NCI-H69 (cell line): ENCODE measurements at places on chromosomes 3 and 15.

- DNase-seq = peak; percentile 63
Measured at GRCh38 chr15:48891232-48891765, 13.4 kb downstream of the EID1 start.

GRCh38 chr3:25273582-25274171 lies 154.4 kb upstream of the RARB start:
- no peak for DNase-seq

DNA sequence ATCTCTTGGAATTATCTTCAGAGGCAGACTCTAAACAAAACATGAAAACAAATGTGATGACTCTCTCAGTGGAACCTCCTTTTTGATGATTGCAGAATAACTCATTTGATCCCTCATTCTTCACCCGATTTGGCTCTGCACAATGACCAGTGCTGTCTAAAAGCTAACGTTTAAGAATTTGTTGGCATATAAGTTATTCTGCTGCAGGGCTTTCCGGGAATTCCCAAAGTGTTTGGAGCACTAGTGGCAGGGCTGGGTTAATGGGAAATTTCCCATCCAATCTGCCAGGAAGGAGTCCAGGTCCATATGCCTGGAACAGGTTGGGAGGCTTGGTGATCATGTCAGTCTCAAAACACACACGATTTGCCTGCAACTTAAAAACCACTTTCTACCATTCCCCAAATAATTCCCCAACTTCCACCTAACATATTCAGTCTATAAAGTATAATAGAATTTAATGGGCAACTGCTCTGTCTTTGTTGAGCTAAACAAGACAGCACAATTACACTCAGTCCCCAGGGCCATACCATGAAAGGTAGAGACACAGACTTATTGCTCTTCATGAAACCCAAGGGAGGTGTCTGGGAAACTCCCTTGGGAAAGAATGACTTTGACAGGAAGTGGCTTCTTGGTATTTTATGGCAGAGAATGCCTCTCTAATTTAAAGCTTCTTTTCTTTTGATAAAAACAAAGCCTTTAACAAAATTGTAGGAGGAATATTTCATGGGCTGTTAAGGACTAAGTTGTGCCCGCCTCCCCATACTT lies 38.0 kb downstream of the ARRDC4 start:
- DNase-seq = peak; percentile 25

DNA sequence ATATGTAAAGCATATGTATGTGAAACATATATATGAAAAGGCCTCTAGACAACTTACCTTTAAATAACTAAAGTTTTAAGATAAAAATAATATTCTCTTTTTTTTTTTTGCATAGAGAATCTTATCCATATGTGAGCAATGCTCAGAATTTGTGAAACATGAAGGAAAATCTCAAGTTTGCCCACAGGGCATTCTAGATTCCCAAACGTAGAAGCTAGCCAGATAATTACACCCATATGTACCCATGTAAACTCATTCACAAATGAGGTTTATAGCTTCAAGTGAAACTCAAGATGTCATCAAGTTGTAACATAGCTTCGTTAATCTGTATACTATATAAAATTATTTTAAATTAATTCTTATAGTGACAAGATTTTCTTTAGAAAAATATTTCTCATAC lies 537.3 kb upstream of the NR2F2 start:
- no peak for DNase-seq

- no peak for DNase-seq
Measured at GRCh38 chr3:190566043-190566933, 52.4 kb downstream of the IL1RAP start.

- DNase-seq = no peak
Measured at GRCh38 chr15:36331531-36332275, 247.7 kb upstream of the CDIN1 start.

- no peak for DNase-seq
Measured at GRCh38 chr3:59573911-59574310, 524.1 kb upstream of the CFAP20DC start.

GRCh38 chr3:150300388-150300787 lies 107.7 kb upstream of the TSC22D2 start:
- DNase-seq = no peak

DNA sequence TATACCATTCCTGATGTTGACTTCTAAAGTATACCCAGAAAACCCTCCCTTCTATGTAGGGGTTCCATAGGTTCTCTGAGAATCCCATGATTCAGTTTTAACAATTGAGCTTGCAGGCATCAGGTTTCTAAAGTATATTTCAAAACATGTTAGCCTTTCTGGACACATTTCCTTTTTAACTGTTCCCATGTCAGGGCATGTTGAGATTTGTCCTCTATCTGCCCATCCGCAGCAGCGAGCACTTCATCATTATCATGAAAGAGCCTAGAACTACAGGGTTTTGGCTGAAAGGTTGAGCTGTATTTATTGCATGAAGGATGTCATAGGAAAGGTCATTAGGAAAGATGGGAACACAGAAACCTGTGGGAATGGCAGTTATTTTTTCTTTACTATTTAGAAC lies 201.1 kb upstream of the BHLHE40 start:
- DNase-seq = peak; percentile 4

- DNase-seq = peak; percentile 92
Measured at GRCh38 chr15:45162771-45163507, 24.8 kb downstream of the SHF start.

DNA sequence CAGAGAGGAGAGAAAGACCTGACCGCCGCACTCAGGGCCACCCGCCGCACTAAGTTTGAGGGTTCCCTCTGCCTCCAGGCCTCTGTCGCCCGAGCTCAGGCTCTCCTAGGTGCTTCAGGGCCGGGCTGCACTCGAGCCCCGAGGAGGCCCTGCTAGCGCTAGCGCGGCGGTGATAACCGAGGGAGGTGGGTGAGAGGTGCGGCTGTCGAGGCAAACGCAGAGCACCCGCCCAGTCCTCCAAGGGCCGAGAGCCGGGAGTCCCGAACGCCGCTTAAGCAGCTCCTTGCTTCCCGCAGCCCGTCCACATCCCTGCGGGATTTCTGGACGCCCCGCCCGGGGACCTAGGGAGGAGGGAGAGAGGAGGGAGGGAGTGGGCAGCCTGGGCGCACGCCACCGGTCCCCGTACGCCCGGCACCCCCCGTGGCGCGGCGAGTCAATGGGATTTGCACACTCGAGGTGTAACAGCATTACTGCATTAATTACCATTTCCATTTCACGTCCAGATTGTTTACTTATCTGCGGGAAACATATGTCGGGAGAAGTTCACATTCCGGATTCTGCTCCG lies 6.8 kb downstream of the SOX14 start:
- DNase-seq = no peak

GRCh38 chr15:33204087-33204486 lies 9.6 kb upstream of the FMN1 start:
- DNase-seq = no peak

DNA sequence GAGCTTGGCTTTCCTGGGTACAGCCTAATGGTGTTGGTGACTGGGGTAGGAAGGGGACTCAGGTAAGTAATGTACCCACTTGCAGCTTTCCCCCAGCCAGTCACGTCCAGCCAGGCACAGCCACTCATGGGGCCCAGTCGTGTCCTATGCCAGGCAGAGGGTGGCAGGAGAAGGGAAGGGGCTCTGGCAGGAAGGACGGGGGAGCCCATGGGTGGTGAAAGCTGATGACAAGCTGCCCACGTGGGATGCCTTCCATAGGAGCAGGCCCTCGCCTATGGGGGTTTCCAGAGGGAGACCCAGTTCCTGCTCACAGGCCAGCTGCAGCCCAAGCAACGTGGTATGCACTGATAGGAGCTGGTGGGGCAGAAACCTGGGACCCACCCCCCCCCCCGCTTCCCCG lies 10.7 kb downstream of the CHAC1 start:
- no peak for DNase-seq

DNA sequence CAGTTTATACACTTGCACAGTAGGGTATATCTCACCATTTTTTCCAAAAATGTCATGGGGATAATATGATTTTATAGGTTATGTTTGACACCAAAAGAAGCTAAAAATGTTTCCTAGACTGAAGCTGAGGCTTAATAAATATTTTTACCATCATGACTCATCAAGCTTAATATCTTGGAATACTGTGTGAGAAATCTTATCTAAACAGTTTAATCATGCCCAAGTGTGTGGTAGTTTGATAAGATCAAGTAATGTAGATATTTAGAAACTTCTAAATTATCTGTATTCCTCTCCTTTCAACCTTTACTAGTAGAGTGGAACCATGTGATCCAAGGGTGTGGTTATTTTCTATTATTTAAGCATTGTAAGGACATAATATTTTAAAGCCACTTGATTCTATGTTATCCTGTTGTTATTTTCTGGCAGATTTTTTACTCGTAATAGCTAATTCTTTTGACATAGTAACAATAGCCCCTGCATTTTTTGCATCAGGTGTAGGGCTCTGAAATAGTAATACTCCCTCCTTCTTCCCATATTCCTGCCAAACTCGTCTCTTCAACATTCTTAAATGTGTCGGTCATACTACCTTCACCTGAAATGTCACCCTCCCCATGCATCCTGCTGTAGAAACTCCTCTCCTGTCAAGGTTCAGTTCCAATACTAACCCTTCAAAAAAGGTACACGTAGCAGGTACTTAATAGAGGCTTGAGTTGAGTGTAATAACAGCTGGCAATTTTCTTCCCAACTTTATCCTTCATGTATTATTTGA lies 729.6 kb downstream of the NLGN1 start:
- peak; percentile 43 for DNase-seq

- peak; percentile 23 for DNase-seq
Measured at GRCh38 chr3:101878589-101878988, 29.3 kb downstream of the NFKBIZ start.

DNA sequence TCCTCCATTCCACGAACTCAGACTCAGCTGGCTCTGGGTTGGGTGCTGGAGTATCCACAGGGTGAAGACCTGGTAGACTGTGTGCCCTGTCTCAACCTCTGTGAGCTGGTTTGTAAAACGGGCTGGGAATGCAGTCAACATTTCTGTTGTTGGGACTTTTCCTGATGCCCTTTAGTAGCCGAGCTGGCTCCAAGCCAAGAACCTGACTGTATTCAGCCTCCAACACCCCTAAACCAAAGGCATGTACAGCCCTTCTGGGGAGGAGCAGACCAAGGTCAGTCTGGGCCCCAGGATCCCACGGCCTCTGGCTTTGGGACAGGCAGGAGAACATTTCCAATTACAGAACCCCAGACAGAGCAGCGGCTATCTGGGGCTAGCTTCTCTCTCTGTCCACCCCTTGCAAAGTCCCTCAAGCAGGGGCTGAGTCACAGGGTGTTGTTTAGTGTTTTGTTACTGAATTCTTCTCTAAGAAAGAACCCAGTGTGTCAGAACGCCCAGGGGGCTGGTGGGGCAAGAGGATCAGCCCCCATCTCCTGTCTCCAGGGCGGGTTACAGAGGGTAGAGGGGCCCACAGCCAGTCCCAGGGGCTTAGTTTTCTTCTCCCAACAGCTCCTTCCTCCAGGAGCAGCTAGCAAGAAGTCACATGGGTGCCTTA lies 56.8 kb upstream of the SLC6A6 start:
- no peak for DNase-seq

- no peak for DNase-seq
Measured at GRCh38 chr3:23084367-23084766, 118.8 kb upstream of the UBE2E2 start.

DNA sequence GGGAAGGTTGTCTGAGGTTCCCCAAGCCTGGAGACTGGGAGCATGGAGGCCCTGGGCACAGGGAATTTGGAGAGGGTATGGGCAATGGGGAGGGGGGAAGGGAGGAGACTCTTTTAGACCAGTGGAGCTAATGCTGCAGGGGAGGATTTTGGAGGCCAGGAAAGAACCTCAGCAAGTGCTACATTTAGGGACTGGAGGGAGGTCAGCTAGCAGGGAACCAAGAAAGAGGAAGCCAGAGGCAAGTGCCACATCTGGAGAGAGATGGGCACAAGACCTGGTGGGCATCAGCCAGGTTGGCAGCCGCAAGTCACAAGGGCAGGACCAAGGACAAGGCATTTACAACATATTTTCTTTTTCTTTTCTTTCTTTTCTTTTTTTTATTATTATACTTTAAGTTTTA lies 20.7 kb downstream of the PLEKHO2 start:
- DNase-seq = no peak

GRCh38 chr3:193865339-193865738 lies 270.6 kb upstream of the HES1 start:
- DNase-seq = no peak

DNA sequence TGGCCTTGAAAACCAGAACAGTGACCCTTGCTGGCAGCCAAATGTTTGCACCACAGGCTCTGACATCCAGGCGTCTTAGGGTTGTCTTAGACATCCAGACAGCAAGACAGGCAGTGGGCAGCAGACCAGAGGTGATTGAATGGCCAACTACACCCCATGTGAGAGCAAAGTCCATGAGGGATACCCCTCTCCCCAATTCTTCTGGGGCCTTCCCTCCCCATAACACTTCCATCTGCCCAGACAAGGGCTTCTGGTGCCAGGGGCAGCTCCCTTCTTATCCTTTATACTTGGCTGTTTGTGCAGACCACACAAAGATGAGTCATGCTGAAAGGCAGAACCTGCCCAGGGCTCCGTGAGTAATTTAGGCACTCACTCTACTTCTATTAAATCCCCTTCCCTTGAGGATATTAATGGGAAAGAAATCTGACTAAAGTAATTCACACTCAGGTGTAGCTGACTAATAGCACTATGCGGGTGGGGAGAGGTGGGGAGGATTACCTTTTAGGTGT lies 257.9 kb downstream of the UACA start:
- peak; percentile 80 for DNase-seq

GRCh38 chr15:35289024-35289617 lies 204.0 kb upstream of the NANOGP8 start:
- peak; percentile 88 for DNase-seq
